Glomerular endothelial cell (primary cell): ENCODE measurements at places on chromosomes 16 and 17. TPM values are rescaled to one million over a fixed set of nuclear protein-coding genes. Genes with fewer than 3 reads are reported as not detected.

WFIKKN2 gene
- not detected in 2 replicates for total RNA-seq

ABI3 gene
- total RNA-seq: 22.3 and 26.2 TPM in 2 replicates

LRRC37A3 gene
- total RNA-seq: 4.2 and 7.2 TPM in 2 replicates

HID1 gene
- total RNA-seq: 23.1 and 30.6 TPM in 2 replicates

GSG1L2 gene
- total RNA-seq: not detected in 2 replicates

DGKE gene
- total RNA-seq: 4.3 and 11.8 TPM in 2 replicates

TNS4 gene
- not detected in 2 replicates for total RNA-seq

SPAG7 gene
- 61.8 and 69.5 TPM in 2 replicates for total RNA-seq

SYNGR3 gene
- 5.6 and 9.6 TPM in 2 replicates for total RNA-seq

TMEM235 gene
- total RNA-seq: not detected in 2 replicates

CD19 gene
- not detected in 2 replicates for total RNA-seq

MARVELD3 gene
- total RNA-seq: 0.12 TPM in 1 of 2 replicates, not detected in the other

CCNF gene
- 8.4 and 15.5 TPM in 2 replicates for total RNA-seq

CMTM1 gene
- 1.7 and 2.9 TPM in 2 replicates for total RNA-seq

NPIPB2 gene
- 2.4 and 9.4 TPM in 2 replicates for total RNA-seq

KRTAP2-3 gene
- total RNA-seq: 1.8 and 5.4 TPM in 2 replicates

SPHK1 gene
- total RNA-seq: 121 and 125 TPM in 2 replicates

KRT36 gene
- total RNA-seq: not detected in 2 replicates

SSH2 gene
- 57.8 and 74.8 TPM in 2 replicates for total RNA-seq

KCNJ2 gene
- 17.3 and 19.6 TPM in 2 replicates for total RNA-seq

UTS2R gene
- total RNA-seq: not detected in 2 replicates

ZNF19 gene
- total RNA-seq: 1.4 and 2.2 TPM in 2 replicates

BEAN1 gene
- total RNA-seq: 0.35 and 3.1 TPM in 2 replicates

KCNJ18 gene
- total RNA-seq: not detected in 2 replicates

ASGR1 gene
- total RNA-seq: 2.6 and 5.4 TPM in 2 replicates

TBC1D28 gene
- not detected in 2 replicates for total RNA-seq

KCNAB3 gene
- 0.12 and 2.1 TPM in 2 replicates for total RNA-seq

TBC1D3I gene
- total RNA-seq: 1.5 and 1.6 TPM in 2 replicates

CCDC43 gene
- total RNA-seq: 15.5 and 20.3 TPM in 2 replicates

KCNH4 gene
- 0.05 and 0.70 TPM in 2 replicates for total RNA-seq

MYADML2 gene
- total RNA-seq: not detected in 2 replicates

ADAD2 gene
- 0.06 TPM in 1 of 2 replicates, not detected in the other for total RNA-seq

GAST gene
- total RNA-seq: not detected in 2 replicates

CHST4 gene
- total RNA-seq: not detected in 2 replicates

PARD6A gene
- total RNA-seq: 0.82 and 1.9 TPM in 2 replicates

ST6GALNAC1 gene
- total RNA-seq: not detected in 2 replicates

WRAP53 gene
- total RNA-seq: 5.5 and 9.3 TPM in 2 replicates

RAB40C gene
- 17.6 and 25.1 TPM in 2 replicates for total RNA-seq

CCL8 gene
- 3.6 TPM in 1 of 2 replicates, not detected in the other for total RNA-seq

CDH3 gene
- total RNA-seq: 0.53 and 8.6 TPM in 2 replicates

CDH5 gene
- 1,376 and 1,752 TPM in 2 replicates for total RNA-seq

APOBR gene
- not detected in 2 replicates for total RNA-seq

NARF gene
- total RNA-seq: 94.6 and 104 TPM in 2 replicates

CTRB1 gene
- total RNA-seq: not detected in 2 replicates

FGF11 gene
- 0.44 and 0.88 TPM in 2 replicates for total RNA-seq

IRX3 gene
- 2.4 and 3.0 TPM in 2 replicates for total RNA-seq

KRT222 gene
- not detected in 2 replicates for total RNA-seq

OTOA gene
- total RNA-seq: 0.06 TPM in 1 of 2 replicates, not detected in the other

TMEM100 gene
- 0.12 TPM in 1 of 2 replicates, not detected in the other for total RNA-seq

MAZ gene
- total RNA-seq: 98.2 and 145 TPM in 2 replicates

CD300E gene
- not detected in 2 replicates for total RNA-seq

C17orf58 gene
- 11.7 and 16.8 TPM in 2 replicates for total RNA-seq

PRDM7 gene
- total RNA-seq: not detected in 2 replicates

FNDC8 gene
- total RNA-seq: not detected in 2 replicates

SPATA22 gene
- total RNA-seq: not detected in 2 replicates
